GM10248 (cell line): ENCODE measurements at places on chromosomes 2 and 18.
A peak's percentile ranks its signal among the peaks of the same experiment; 100 is the strongest.

GRCh38 chr2:113407446-113408099 lies 29.9 kb upstream of the ZNG1B start:
- no peak for DNase-seq

DNA sequence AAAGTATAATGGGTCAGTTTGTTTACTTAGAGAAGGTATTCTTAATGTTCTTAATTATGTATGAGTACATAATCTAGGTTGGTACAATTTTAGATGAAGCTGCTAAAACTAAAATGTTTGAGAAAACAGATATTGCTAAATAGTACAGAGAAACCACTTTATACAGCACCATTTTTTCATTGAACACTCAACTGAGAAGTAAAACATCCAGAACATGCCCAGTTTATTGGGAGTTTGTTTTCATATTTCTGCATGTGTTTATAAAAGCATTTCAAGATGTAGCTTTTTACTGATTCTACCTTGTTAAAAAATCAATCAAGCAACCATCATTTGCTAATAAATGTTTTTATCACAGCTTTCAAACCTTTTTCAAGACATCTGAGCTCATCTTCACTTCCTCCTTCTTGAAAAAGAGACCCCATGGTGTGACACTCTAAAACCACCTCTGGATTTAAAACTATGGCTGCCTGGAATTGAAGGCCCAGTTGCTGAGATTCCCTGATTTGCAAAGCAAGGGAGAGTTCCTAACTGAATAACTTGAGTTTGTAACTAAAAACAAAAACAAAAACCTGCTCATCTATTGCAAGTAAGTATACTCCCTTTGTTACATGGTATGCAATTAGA lies 585.9 kb downstream of the ZEB2 start:
- DNase-seq: no peak

DNA sequence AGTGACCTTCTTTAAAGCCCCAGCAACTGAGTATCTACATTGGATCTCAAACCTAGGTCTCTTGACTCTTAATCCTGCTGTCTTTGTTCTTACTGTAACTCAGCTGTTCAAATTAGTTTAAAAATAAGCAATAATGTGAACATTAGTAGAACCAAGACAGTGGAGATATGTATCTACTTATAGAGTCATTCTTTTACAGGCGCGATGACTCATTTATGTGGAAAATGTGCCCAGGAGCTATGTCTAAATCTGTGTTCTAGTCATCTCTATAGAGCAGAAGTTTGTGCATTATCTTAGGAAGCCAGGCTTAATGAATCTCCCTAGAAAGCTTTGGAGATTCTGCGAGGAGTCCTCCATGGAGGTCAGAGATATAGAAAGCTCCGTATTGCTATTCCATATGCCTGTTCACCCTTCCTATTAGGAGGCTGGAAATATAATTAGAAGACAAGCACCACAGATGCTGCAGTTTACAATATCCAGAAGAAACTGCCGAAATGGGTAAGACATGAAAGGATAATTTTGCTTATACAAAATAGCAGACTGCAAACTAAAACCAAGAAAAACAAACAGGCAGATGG lies 211.6 kb downstream of the TRIB2 start:
- DNase-seq: no peak

DNA sequence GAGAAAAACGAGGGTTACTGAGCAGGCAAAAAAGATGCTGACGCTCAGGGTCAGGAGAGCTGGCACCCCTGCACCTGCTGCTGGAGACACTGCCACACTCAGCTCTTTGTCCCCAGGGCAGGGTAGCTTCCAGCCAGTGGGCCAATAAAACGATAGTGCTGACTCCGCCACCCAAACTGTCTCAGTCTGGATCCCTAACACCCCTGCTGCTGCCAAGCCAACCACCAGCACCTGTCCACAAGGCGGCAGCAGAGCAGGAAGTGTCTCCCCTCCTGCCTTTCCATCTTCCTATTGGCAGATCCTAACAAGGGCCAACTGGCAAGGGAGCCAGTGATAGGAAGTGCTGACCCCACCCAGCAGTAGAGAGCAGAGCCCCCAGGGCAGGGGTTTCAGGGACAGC lies 531.5 kb upstream of the SALL3 start:
- no peak for DNase-seq

- no peak for DNase-seq
These were observed 516 bp downstream of the EIF2AK2 start for GRCh38 chr2:37156071-37156856.

DNA sequence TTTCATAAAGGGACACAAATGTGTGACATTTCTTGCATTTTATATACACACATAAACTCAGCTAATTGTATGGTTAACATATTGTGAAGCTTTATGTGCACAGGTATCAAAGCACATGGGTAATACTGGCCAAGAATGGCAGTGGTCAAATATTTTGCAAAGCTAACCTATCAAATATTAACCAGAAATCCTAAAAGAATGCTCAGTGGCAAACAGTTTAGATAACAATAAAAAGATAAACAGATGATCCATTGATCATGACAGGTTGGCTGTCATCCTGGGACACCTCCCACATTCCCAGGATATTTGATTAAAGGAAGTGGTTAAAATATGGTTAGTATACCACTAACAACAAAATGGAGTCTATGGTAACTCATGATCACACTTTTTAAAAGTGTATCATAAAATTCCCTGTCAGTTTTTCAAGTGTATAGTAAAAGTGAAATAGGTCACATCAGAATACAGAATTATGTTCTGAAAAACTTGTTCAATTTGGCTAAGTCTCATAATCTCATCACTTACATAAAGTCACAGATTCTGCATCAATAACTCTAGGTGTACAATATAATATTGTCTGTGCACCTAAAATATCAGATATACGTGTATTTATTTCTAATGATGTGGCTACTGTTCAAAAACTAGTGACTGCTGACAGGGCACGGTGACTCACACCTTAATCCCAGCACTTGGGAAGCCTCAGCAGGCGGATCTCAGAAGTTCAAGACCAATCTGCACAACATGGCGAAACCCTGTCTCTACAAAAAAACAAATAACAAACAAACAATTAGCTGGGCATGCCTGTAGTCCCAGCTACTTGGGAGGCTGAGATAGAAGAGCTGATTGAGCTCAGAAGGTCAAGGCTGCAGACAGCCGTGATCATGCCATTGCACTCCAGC lies 48.9 kb downstream of the CDH2 start:
- no peak for DNase-seq

GRCh38 chr2:47487498-47487875 lies 84.5 kb downstream of the MSH2 start:
- DNase-seq: no peak

- peak; percentile 65 for DNase-seq
These were observed 120.5 kb upstream of the CXCR4 start for GRCh38 chr2:136238286-136239078.

DNA sequence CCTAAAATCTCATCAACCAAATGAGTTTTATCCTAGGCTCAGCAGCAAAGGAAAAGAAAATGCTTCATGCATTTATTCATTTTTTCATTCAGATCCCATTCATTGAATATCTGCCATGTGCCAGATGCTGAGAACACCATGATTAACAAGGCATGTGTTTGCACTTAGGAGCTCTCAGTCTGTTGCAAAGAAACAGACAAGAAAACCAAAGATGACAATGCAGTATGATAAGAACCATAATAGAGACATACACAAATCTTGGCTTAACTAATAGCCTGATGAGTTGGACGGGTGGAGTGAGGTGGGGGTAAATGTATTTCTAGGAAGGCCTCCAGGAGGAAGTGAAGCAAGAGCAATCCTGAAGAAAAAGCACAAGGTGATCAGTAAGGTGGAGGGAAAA lies 177.8 kb upstream of the SCN7A start:
- no peak for DNase-seq

DNA sequence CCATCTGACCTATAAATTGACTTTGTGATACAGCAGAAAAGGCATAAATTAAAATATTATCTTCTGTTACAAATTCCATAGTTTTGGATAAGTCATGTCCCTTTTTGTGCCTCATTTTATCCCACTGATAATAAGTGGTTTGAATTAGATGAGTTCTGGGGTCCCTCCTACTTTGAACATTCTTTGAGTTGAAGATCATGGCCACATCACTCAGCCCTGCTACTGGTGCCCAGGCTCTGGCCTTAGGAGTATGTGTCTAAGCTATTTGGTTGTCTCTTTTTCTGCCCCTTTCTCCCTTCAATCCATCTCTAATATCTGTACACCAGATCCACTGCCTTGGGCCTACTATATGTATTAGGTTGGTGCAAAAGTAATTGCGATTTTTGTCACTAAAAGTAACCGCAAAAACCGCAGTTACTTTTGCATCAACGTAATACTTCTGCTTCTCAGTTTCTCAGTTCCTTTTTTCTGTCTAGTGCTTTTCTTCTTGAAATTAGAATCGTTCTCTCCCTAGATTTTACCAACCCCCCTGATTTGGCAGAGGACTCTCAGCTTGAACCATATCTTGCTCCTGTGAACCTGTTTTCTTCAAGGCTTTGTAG lies 362.5 kb upstream of the TNP1 start:
- peak; percentile 30 for DNase-seq

GRCh38 chr2:12457831-12458230 lies 258.9 kb upstream of the TRIB2 start:
- DNase-seq: no peak

DNA sequence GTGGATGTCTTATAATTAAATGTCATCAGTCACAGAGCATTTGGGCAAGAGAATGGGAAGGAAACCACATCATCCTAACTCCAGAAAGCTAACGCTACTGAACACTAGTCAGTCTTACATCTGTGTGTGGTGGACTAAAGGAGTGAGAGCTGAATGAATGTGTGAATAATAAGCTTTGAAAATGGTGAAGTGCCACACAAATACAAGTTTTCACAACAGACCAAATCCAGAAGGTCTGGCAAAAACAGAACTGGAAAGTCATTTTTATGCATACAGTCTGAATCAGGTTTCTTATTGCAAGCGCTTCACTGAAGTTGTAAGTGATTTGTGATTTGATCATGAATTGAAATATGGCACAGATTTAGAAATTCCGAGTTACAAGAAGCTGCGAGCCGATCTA lies 175.7 kb downstream of the ZNF516 start:
- no peak for DNase-seq

DNA sequence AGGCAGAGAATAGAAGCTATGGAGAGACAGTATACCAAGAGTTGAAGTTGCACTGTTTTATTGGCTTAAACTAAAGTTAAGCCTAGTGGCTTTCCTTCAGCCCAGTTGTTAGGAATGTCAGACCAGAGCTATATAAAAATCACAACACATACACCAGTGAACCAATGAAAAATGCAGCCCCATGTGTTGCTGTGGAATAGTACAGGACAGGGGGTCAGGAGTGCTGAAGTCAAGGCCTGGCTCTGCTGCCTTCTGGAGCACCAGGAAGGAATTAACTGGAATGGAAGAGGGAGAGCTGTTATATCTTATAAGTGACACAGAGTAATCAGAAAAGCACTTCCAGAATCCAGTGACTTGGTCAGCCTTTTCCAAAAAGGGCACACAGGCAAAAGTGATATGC lies 58.9 kb downstream of the OSR1 start:
- DNase-seq: no peak

- DNase-seq: no peak
These were observed 28.8 kb downstream of the GLI2 start for GRCh38 chr2:120764492-120764891.

- DNase-seq: no peak
These were observed 233.7 kb downstream of the EN1 start for GRCh38 chr2:118613737-118614136.

DNA sequence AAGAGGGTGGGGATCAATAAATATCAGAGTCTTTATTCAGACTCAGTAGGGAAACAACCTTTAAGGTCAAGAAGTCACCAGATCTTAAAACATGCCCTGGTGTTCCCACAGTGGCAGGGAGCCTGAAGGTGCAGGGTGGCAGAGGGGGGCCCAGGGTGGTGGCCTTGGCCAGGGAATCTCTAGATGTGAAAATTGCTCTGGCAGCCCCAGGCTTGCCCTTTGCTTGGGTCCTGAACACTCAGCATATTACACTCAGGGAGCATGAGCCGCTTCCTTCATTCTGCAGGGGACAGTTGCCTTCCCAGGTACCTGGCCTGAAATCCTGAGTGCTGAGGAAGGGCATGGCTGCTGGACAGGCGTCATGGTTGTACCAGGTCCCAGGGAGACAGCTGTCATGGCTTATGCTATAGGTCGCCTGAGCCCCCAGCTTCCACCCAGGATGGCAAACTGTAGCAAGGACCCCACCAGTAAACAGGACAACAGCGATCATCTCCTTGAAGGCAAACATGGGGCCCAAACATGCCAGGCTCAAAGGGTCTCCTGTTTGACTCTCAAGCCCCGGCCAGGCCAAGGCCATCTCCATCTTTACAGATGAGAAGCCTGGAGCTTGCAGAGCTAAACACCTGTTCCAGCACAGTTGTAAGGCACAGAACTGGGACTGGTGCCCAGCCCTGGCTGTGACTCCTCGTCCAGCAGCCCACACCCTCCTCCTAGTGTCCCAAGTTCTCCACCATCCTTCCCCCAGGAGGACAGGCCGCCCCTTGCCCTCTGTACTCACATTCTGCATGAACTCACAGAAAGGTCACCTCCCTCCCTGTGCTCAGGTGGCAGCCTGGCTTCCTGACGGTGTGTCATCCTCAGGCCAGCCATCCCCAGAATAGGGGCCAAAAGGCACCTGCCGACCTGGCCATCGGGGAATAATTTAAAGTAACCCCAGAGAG lies 14.6 kb downstream of the ABCG8 start:
- DNase-seq: peak; percentile 5

DNA sequence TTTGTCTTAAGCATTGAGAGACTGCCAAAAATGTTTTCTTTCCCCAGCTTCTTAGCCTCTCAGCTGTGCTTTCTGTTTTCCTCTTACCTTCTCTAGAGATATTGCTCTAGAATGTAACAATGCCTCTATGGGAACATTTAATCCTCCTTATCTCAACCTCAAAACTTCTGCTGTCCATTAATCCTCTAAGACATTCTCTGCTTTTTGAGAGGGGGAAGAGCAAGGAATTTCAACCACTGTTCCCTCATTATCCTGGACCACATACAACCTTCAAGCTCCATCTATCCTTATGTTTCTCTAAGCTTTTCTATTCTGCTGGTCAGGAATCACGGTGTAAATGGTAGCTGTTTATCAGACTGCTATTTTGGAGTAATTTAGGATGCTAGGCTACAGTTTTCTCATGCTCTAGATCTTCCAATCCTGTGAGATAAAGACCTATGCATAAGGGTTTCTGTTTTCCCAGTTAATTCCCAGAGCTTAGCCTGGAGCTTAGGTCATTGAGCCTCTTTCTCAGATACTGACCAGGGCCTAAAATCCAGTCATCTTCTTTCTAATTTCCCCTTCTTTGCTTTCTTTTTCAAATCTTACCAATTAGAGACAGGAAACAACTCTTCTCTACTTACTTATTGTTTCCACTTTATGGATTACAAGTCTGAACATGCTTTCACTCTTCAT lies 282.0 kb downstream of the CALCRL start:
- DNase-seq: no peak

GRCh38 chr2:121527009-121527682 lies 3.5 kb upstream of the RNU4ATAC start:
- no peak for DNase-seq

DNA sequence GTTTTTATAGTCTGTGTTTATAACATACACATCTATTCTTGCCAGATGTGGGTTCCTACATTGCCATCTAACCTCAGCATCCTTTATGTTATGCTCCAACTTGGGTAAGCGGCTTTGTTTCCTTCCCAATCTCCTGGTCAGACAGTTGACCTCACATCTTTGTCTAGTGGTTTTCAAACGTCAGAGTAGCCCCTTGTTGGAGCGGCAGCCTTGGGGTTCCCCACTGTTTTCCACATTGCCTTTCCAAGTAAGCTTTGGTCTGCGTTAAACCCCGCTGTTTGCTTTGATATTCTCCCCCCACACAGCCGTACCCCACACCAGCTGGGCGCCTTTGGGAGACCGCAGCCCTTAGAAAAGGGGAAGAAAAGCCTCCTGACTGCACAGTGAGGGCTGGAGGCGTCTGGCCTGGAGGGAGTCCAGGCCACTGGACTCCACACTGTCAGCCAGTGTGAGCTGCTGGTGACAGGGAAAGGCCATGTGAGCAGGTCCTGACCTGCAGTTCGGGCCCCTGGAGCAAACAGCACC lies 83.3 kb downstream of the MALT1 start:
- no peak for DNase-seq
